ENCODE measurements at places on chromosomes 3 and 15.

GRCh38 chr3:195209083-195209846, 61.7 kb downstream of the XXYLT1 start:
- no peak for DNase-seq

- no peak for DNase-seq
Measured at GRCh38 chr15:62591842-62592838, 427.1 kb upstream of the C2CD4B start.

DNA sequence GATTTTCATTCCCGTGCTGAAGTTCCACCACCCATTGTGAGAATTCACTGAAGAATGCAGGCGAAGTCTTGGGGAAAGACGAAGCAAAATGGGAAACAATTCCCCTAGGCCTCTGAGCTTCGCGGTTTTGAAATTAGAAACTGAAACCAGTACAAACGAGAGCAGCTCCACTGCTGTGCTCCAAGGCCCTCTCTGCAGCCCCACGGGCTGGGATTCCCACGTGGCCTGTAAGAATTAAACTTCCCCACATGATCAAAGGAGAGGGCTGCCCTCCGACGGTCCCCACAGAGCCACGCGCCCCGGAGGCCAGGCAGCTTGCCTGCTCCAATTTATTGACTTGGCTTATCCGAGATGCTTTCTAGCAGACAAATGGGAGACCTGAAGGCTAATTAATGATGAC, 144.0 kb downstream of the GREM1 start:
- DNase-seq, result no peak

- DNase-seq, result no peak
Measured at GRCh38 chr3:42654331-42655201, 1.1 kb downstream of the ZBTB47 start.

GRCh38 chr3:193796089-193796488, 203.1 kb downstream of the OPA1 start:
- DNase-seq, result no peak
